ENCODE measurements at places on chromosomes 13 and 19. TPM values are rescaled to one million over a fixed set of nuclear protein-coding genes. Genes with fewer than 3 reads are reported as not detected.

FCER2 gene
- 1.6 TPM for total RNA-seq

GFY gene
- total RNA-seq = not detected

CEACAM3 gene
- not detected for total RNA-seq

OR10H2 gene
- total RNA-seq = not detected

NLRP8 gene
- total RNA-seq = not detected

UHRF1 gene
- 212 TPM for total RNA-seq

- no peaks in the 10 kb centered on the region for H3K36me3 ChIP-seq
- H3K27ac ChIP-seq = no peak overlapping the region
- no peaks in the 10 kb centered on the region for H3K4me1 ChIP-seq
- DNase-seq = no peak
- no peak overlapping the region for H3K4me3 ChIP-seq
Measured at GRCh38 chr13:100350601-100351000, 238.0 kb downstream of the GGACT start.

DNA sequence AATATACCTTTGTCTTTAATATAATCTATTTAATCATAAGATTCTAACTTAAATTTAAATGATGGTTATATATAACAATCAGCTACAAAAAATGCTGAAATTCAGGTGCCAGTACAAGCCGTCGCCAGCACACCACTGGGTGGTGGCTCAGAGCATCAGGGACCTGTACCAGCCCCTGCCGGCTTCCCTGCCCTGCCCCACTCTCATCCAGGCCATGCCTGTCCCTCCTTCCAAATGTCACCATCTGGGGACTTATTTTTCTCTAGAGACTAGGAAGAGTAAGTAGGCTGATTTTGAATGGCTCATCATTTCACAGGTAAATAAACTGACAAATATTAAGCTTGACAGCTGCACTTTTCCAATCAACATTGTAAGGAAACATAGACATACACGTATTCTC lies 1.6 kb downstream of the METTL21C start:
- H3K27ac ChIP-seq = no peak overlapping the region
- H3K36me3 ChIP-seq = no peaks in the 10 kb centered on the region
- H3K4me1 ChIP-seq = no peaks in the 10 kb centered on the region

- H3K36me3 ChIP-seq = no peaks in the 10 kb centered on the region
- DNase-seq = no peak
- H3K27ac ChIP-seq = no peak overlapping the region
Measured at GRCh38 chr19:37973666-37974065, 66.7 kb downstream of the SIPA1L3 start.

GRCh38 chr19:44732235-44733014 lies 16.1 kb upstream of the BCL3 start:
- H3K27ac ChIP-seq = no peak overlapping the region
- no peaks in the 10 kb centered on the region for H3K4me1 ChIP-seq
- H3K27me3 ChIP-seq = no peaks in the 10 kb centered on the region
- H3K4me3 ChIP-seq = no peak overlapping the region
- no peak for DNase-seq
- H3K36me3 ChIP-seq = no peaks in the 10 kb centered on the region

DNA sequence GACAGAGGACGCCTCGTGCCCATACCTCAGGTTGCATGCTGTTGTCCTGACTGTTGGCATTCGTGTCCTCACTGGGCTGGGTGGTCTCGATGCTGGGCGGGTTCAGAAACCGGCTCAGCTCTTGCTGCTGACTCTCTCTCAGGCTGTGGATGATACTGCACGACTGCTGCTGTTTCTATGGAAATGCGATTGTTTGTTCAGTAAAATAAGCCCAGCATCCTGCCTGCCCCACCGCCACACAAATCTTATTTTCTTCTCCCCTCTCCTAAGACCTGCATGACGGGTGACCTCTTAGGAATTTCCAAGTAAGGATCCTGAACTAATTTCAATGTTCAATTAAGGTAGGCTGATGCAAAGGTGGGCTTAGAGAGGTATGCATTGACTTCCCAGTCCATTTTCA lies 356.5 kb downstream of the NALCN start:
- no peaks in the 10 kb centered on the region for H3K27me3 ChIP-seq
- DNase-seq = no peak
- H3K4me1 ChIP-seq = no peaks in the 10 kb centered on the region
- no peak overlapping the region for H3K27ac ChIP-seq

GRCh38 chr13:22874839-22875238 lies 305.9 kb upstream of the SGCG start:
- H3K4me1 ChIP-seq = no peaks in the 10 kb centered on the region
- no peaks in the 10 kb centered on the region for H3K36me3 ChIP-seq

- H3K4me1 ChIP-seq = no peaks in the 10 kb centered on the region
- H3K36me3 ChIP-seq = no peaks in the 10 kb centered on the region
- no peak for DNase-seq
- no peak overlapping the region for H3K27ac ChIP-seq
- no peak overlapping the region for H3K4me3 ChIP-seq
Measured at GRCh38 chr13:78060966-78061365, 142.3 kb upstream of the EDNRB start.

- no peaks in the 10 kb centered on the region for H3K36me3 ChIP-seq
- no peak overlapping the region for H3K27ac ChIP-seq
- H3K4me3 ChIP-seq = no peak overlapping the region
- H3K27me3 ChIP-seq = no peaks in the 10 kb centered on the region
Measured at GRCh38 chr13:36706755-36707154, 32.9 kb downstream of the SERTM1 start.

- H3K27me3 ChIP-seq = no peaks in the 10 kb centered on the region
- H3K4me1 ChIP-seq = peaks cover 15% of the 10 kb centered on the region
- no peak for DNase-seq
- H3K27ac ChIP-seq = no peak overlapping the region
- H3K4me3 ChIP-seq = no peak overlapping the region
- no peaks in the 10 kb centered on the region for H3K36me3 ChIP-seq
Measured at GRCh38 chr13:105908586-105908985, 626.9 kb downstream of the EFNB2 start.

- no peak overlapping the region for H3K4me3 ChIP-seq
- peaks cover 20% of the 10 kb centered on the region for H3K4me1 ChIP-seq
- DNase-seq = no peak
- H3K36me3 ChIP-seq = no peaks in the 10 kb centered on the region
Measured at GRCh38 chr13:30128591-30128990, 178.8 kb downstream of the KATNAL1 start.

GRCh38 chr13:96002322-96003131 lies 50.7 kb downstream of the UGGT2 start:
- no peaks in the 10 kb centered on the region for H3K36me3 ChIP-seq
- no peaks in the 10 kb centered on the region for H3K27me3 ChIP-seq
- no peak overlapping the region for H3K27ac ChIP-seq
- H3K4me3 ChIP-seq = no peak overlapping the region
- H3K4me1 ChIP-seq = no peaks in the 10 kb centered on the region

GRCh38 chr13:33971562-33971819 lies 153.5 kb downstream of the RFC3 start:
- no peak overlapping the region for H3K4me3 ChIP-seq
- DNase-seq = no peak
- no peaks in the 10 kb centered on the region for H3K4me1 ChIP-seq
- no peaks in the 10 kb centered on the region for H3K27me3 ChIP-seq
